ENCODE measurements at places on chromosomes 5 and 9.
A peak's percentile ranks its signal among the peaks of the same experiment; 100 is the strongest.

DNA sequence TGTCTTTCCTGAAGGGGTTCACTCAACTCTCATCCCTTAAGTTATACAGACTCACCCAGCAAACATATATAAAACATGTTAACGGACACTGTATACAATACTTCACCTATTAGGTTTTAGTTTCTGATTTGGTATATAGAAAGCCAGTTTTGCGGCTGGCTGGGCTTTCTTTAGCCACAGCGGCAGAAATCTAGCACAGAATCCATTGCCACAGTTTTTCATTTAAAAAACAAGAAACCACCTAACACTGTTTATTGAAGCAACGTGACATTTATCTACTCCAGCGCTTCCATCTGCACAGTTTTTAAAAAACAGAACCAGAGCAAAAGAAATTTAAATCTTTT is 67.3 kb downstream of the SNX30 start:
- no peak for DNase-seq

- DNase-seq, result no peak
Observed at GRCh38 chr5:61274511-61274911, 57.5 kb upstream of the ZSWIM6 start.

- no peak for DNase-seq
Observed at GRCh38 chr9:121075251-121076036, 689 bp downstream of the CNTRL start.

- no peak for DNase-seq
Observed at GRCh38 chr9:89527084-89527483, 29.2 kb upstream of the SEMA4D start.

- peak; percentile 44 for DNase-seq
Observed at GRCh38 chr5:168409591-168410458, 76.4 kb upstream of the RARS1 start.

- no peak for DNase-seq
Observed at GRCh38 chr5:132013711-132014110, 2.3 kb upstream of the ACSL6 start.

DNA sequence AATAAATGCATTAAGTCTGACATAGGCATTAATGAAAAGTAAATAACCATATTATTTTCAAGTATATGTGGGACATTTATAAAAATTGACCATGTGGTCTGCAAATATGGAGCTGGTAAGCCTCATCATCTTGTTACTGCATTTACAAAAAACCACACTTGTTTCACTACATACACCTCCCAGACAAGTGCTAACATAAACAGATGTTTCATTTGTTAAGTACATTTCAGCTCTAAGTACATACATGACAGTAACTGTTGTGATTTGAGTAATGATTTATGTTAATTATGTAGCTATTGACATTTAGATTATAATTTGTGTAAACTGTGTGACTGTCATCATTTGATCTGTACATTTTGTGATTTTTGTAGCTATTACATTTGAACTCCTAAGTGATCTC is 13.9 kb downstream of the IDNK start:
- DNase-seq, result no peak

- DNase-seq, result peak; percentile 92
Observed at GRCh38 chr5:168472329-168472728, 13.9 kb upstream of the RARS1 start.

DNA sequence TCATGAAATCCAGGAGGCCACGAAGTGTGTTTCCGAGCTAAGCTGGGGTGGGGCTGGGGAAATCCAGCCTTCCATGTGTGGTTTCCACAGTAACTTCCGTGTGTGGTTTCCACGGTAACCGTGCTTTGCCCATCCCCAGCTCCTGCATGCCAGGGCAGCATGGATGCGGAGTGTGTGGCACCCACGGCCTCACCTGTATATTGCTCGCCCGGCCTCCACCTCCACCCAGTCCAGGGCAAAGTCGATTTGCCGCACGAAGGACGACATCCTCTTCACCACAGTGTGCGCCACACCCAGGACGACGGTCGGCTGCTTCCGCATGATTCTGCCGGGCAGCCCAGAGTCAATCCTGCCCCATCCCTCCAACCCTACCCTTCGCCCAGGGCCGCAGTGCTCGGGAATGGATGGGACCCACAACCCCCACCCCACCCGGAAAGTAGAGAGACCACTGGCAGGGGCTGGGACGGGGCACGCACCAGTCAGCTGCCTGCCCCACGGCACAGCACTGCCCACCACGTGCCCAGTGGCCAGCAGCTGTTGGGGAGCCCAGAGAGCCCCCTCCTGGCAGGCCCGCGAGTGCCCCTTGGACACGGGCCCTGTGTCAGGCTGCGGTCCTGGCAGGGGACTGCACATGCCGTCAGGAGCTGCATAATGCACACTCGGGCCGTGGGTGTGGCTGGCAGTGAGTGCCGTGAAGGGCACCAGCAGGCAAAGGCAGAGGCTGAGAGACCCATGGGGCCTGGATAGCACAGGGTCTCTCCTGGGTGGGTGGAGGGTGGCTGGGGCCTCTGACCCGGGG is 39.0 kb upstream of the NSMF start:
- no peak for DNase-seq

DNA sequence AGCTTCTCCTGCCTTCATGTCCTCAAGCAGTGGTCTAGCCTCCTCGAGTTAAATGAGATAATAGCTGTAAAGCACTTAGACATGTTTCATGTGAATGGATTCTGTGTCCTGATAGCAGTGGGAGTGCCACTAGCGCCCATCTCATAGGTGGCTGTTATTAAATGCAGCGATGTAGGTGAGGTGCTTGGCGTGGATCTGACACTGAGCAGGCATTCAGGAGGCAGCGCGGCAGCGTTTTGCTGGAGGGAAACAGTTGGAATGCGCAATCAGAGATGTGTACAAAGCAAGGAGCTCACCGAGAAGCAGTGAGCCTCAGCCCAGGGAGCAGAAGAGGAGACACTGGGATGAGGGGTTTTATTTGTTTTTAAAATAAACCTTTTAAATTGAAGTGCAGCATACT is 106.6 kb downstream of the RGS3 start:
- DNase-seq, result no peak

DNA sequence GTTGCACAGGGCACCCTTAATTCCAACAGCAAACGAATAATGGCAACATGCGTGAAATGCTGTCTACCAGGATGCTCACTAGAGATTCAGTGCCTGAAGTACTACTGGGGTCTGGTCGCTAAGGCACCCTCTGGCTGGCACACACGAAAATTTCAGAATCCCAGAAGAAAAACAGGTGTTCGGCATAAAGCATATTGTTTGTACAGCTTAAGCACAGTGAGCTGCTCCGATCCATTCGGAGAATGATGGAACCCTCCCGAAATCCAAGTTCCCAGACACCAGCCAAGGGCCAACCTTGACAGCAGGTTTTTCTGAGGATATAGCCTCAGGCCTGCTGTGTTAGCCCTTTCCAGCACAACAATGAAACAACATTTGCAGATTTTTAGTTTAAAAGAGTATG is 61.4 kb upstream of the ALDH1B1 start:
- no peak for DNase-seq

- DNase-seq, result no peak
Observed at GRCh38 chr9:4241552-4241951, 58.3 kb downstream of the GLIS3 start.
